Smooth muscle cell of trachea (primary cell): ENCODE measurements at places on chromosomes 5 and 9. TPM values are rescaled to one million over a fixed set of nuclear protein-coding genes. Genes with fewer than 3 reads are reported as not detected.

The PCDHA13 gene
- under 0.01 TPM in 2 replicates for total RNA-seq

The SPACA9 gene
- total RNA-seq: 3.5 and 7.6 TPM in 2 replicates

The CTXN3 gene
- total RNA-seq: not detected in 2 replicates

The EQTN gene
- total RNA-seq: not detected in 2 replicates

The ZNG1F gene
- 3.5 and 7.0 TPM in 2 replicates for total RNA-seq

The GOLPH3 gene
- total RNA-seq: 103 and 142 TPM in 2 replicates

The ADRA1B gene
- total RNA-seq: 0.17 TPM in 1 of 2 replicates, not detected in the other

The FOXD1 gene
- total RNA-seq: 7.6 and 11.7 TPM in 2 replicates

The GALNT10 gene
- 35.3 and 45.0 TPM in 2 replicates for total RNA-seq

The FAM151B gene
- total RNA-seq: 3.8 and 5.0 TPM in 2 replicates

The FOXD4L5 gene
- total RNA-seq: 0.15 and 0.17 TPM in 2 replicates

The C9orf50 gene
- 0.17 and 0.44 TPM in 2 replicates for total RNA-seq
